ENCODE measurements at places on chromosomes 6 and 20. TPM values are rescaled to one million over a fixed set of nuclear protein-coding genes. Genes with fewer than 3 reads are reported as not detected.

The MKKS gene
- total RNA-seq, result 15.1 TPM

The CD164 gene
- 181 TPM for total RNA-seq

DNA sequence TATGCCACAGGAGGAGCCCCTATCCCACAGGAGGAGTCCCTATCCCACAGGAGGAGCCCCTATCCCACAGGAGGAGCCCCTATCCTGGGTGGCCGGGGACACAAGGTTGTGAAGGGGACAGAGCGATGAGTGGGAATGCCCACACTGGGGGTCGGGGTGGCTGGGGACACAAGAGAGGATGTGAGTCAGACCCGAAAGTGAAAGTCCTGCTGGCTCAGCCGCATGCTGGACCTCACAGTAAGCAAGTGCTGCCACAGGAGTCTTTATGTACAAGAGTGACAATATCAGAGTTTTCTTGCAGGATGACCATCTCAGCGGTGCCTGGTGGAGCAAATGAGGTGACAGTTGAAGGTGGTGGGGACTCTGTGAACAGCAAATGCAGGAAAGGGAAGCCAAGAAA lies 93.7 kb downstream of the PSMB1 start:
- H3K4me3 ChIP-seq, result no peak overlapping the region
- H3K4me1 ChIP-seq, result peaks cover 3% of the 10 kb centered on the region
- no peak overlapping the region for H3K27ac ChIP-seq
- no peaks in the 10 kb centered on the region for H3K36me3 ChIP-seq
- DNase-seq, result no peak

- no peaks in the 10 kb centered on the region for H3K4me1 ChIP-seq
- no peak for DNase-seq
- no peak overlapping the region for H3K27ac ChIP-seq
- no peaks in the 10 kb centered on the region for H3K36me3 ChIP-seq
- H3K4me3 ChIP-seq, result no peak overlapping the region
Measured at GRCh38 chr6:25927178-25927577, 3.3 kb downstream of the SLC17A2 start.

DNA sequence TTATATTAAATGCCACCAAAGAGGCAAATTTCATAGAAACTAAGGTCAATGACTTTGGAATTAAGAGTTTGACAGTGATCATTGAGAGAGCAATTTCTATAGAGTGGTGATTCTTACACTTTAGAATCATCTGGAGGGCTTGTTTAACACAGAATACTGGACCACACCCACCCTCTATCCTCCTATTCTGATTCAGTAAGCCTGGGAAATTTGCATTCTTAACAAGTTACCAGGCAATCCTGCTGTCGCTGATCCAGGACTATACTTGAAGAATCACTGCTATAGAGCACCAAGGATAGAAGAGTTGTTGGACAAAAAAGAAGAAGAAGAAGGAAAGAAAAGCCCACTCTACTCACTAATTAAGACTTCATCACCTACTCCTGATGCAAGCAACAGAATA lies 21.3 kb upstream of the TBX18 start:
- H3K4me1 ChIP-seq, result no peaks in the 10 kb centered on the region
- H3K36me3 ChIP-seq, result no peaks in the 10 kb centered on the region
- no peak overlapping the region for H3K4me3 ChIP-seq
- no peak overlapping the region for H3K27ac ChIP-seq
- H3K27me3 ChIP-seq, result no peaks in the 10 kb centered on the region
- DNase-seq, result no peak

GRCh38 chr6:74409447-74409846 lies 713.4 kb downstream of the CD109 start:
- H3K27ac ChIP-seq, result no peak overlapping the region
- H3K4me1 ChIP-seq, result peaks cover 26% of the 10 kb centered on the region
- peak; percentile 6 for DNase-seq
- H3K4me3 ChIP-seq, result no peak overlapping the region

Measured in SJCRH30 (cell line).